Central memory CD8-positive, alpha-beta T cell (primary cell): ENCODE measurements at places on chromosomes 16 and 17.

- no peak for DNase-seq
Measured at GRCh38 chr17:78645421-78646295, 68.5 kb upstream of the DNAH17 start.

DNA sequence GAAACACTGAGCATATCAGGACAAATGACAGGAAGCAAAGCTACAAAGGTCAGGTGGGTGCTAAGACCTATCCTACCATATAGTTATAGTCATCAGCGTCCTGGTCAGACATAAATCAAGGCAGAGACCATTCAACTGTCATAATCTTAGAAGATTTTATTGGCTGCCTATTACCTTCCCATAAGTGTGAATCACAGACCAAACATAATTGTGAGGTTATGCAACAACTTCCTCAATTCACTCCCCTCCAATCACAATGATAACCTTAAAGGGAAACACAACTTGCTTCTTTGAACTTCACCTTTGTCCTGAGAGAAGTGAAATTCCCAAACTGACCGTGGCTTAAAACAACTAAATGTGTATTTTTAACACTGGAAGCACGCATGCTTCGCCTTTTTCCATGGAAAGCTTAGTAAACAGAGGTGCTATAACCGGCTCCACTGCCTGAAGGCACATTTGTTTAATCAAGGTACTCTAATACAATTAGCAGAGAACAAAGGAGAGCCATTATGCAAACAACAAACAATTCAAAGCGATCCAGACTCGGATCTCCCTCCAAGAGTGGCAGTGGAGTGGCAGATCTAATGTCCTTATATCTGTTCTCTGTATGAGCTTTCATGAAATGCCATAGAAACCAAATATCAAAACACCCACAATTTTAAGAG is 84.9 kb downstream of the TMEM114 start:
- DNase-seq: no peak

GRCh38 chr17:17684906-17685774 is 3.9 kb downstream of the RAI1 start:
- no peak for DNase-seq

DNA sequence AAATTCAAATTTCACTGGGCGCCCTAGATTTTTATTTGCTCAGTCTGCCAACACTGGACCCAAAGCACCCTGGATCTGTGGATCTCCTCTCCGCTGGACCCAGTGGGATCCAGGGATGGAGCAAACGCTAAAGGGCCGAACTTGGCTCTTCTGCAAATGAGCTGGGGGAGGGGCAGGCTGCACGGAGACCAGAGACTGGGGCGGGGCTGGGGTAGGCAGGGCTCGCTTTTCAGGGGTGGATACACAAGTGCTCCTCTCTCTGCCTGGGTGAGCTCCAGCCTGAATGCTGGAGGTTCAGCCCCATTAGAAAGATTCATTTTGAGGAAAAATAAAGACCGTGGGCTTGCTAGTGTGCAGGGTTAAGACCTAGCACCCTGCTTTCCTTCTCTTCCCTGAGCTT is 8.9 kb downstream of the CBX4 start:
- no peak for DNase-seq

DNA sequence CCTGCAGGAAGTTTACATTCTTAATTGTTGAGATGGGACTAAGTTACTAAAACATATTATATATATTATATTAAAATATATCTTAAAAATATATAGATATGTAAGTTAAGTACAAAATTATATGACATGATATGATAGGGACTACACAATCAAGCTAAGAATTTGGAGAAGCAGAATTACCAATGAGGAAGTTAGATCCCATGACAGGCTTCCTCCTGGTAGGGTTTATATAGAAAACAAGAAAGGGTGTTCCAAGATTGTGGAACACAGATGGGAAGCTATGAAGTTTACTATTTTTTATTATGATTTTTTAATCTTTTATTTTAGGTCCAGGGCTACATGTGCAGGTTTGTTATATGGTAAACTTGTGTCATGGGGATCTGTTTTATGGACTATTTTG is 260.8 kb upstream of the ZFHX3 start:
- DNase-seq: no peak

GRCh38 chr17:45081047-45081703 is 20.1 kb downstream of the NMT1 start:
- no peak for DNase-seq

GRCh38 chr16:58038219-58038641 is 12.7 kb downstream of the MMP15 start:
- no peak for DNase-seq

DNA sequence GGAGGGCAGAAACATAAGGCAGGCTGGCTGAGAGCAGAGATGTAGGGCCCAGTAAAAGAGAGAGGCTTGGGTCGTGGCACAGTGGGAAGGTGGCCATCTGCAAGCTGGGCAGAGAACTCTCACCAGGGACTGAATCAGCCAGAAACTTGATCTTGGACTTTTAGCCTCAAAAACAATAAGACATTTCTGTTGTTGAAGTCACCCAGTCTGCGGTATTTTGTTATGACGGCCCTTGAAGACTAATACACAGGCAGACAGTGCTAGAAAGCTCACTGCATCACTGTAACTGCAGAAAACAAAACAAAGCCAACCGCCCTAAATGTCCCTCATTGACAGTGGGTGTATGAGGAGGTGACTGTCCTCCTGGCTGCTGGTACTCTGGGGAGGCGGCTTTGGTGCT is 3.9 kb upstream of the JPH3 start:
- no peak for DNase-seq

DNA sequence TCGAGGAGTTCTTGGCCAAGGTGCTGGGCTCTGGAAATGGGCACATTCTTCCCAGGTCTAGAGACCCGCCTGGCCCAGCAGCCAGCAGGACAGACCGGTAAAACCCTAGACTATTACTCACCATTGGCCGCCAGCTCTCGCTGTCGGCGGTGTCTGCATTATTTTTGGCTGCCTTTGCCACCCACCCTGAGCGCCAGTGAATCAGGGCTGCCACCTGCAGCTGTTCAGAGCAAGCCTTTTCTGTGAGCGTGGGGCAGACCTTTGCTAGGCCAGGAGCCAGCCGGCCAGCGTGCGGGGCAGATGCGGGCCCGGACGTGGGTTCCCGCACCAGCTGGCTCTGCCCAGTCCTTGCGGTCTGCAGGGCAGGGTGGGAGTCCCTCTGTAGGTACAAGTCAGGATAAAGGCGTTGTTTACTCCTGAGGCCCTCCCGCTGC is 15.8 kb upstream of the CLEC18A start:
- DNase-seq: no peak

DNA sequence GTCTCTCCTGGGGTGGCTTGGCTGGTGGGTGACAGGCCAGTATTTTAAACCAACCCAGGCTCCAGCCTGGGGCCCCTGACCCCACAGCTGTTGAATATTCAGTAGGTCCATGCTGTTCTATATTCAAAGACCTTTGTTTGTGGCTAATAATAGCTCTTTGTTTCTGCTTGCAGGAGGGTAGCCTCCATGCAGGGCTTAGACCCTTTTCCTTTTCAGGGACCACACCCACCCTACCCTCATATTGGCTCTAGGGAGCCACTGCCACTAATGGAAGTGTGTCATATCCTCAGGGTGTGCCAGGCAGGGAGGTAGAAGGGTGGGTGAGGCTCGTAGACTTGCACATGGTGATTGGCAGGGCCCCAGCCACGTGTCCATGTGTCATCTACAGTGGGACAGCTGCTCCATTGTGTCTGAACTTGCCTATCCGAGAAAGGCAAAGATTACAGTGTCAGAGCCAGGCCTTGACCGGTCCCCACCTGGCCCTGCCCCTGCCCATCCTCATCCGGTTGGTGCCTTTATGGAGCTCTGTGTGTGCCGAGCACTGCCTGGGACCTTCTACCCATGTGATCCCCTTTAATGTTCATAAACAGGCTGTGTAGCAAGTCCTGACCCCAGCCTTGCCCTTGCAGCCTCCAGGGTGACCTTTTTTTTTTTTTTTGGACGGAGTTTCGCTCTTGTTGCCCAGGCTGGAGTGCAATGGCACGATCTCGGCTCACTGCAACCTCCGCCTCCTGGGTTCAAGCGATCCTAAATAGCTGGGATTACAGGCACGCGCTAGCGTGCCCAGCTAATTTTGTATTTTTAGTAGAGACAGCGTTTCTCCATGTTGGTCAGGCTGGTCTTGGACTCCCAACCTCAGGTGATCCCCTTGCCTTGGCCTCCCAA is 22.1 kb downstream of the TMC7 start:
- DNase-seq: no peak

DNA sequence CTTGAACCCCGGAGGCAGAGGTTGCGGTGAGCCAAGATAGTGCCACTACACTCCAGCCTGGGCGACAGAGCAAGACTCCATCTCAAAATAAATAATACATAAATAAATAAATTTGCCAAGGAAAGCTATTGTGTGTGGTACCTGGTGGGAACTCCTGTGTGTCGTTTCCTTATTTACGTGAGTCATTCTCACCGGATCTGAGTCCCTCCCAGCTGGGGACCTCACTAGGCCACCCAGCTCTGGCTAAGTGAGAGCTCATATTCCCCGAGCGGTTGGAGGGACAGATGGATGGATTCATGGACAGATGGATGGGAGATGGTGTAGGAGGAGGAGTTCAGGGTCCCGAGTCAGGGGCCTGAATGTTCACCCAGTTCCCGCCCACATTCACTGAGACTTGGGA is 22.9 kb upstream of the C1QL1 start:
- no peak for DNase-seq

DNA sequence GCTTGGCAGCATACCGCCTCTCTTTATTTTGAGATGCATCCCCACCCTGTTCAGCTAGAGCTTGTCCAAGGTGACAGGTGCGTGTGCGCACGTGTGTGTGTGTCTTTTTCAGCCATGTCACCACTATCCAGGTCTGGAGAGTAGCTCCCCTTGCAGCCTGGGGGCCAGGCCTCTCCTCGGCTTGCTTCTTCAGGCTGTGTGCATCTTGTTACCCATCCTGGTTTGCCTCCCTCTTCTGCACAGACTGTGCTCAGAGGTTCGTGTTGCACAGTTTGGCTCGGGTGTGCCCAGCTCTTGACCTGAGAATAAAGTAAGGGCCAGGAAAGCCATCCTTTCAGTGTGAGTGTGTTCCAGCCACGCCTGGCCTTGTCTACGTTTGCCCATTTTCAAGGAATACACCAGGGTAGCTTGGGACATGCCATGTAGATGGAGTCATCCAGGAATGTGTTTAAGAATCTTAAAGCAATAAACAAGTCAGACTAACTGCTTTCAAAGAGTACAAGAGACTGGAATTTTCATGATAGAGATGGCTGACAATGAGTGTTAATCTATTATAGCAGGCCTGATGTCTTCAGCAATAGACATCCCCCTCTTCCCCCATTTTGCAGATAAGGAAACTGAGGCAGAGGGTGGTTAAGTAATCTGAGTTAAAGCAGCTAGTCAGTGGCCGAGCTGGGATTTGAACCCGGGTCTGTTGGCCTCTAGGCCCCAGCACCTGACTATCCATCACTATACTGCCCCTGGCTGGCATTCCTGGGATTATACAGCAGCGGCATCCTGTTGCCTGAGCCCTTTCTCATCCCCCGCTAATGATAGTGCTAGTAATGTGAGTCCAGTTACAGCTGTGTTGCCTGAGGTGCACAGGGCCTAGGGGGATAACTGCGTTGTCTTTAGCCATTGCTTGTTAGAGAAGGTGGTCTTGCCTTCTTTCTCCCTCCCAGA is 77.9 kb downstream of the KSR1 start:
- DNase-seq: no peak

- no peak for DNase-seq
Measured at GRCh38 chr17:74176546-74177001, 26.9 kb upstream of the RPL38 start.

DNA sequence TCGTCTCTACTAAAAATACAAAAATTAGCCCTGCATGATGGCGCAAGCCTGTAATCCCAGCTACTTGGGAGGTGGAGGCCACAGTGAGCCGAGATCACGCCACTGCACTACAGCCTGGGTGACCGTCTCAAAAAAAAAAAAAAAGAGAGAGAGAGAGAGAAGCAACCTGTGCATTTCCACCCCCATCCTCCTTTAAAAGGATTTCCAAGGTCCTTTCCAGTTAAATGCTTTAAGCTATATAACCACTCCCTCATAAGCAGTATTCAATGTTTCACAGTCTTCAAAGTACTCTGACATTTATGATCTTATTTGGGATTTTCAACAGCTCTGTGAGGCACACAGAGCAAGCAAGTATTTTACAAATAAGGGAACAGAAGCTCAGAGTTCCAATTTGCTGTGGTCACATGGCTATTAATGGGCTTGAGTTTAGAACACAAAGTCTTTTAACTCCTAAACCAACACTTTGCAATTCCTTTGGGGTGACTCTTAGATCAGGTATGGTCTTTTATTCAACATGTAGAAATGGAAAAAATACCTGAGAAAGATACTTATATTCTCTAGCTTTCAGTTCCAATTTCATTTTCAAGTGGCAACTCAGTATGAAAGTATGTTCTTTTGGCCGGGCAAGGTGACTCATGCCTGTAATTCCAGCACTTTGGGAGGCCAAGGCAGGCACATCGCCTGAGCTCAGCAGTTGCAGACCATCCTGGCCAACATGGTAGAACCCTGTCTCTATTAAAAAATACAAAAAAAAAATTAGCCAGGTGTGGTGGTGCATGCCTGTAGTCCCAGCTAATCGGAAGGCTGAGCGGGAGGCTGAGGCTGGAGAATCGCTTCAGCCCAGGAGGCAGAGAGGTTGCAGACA is 31.3 kb downstream of the SPOP start:
- no peak for DNase-seq

- no peak for DNase-seq
Measured at GRCh38 chr17:14581186-14581830, 280.4 kb downstream of the HS3ST3B1 start.

- DNase-seq: no peak
Measured at GRCh38 chr17:30824002-30824355, 513 bp downstream of the CRLF3 start.

GRCh38 chr17:7436556-7437368 is 1.5 kb downstream of the TMEM102 start:
- peak; percentile 69 for DNase-seq

- no peak for DNase-seq
Measured at GRCh38 chr17:4679658-4680057, 24.3 kb downstream of the PELP1 start.

- DNase-seq: no peak
Measured at GRCh38 chr17:79126139-79126538, 51.5 kb downstream of the ENGASE start.

GRCh38 chr17:79970576-79971068 is 65.0 kb downstream of the TBC1D16 start:
- DNase-seq: no peak

GRCh38 chr17:5888811-5889210 is 181.4 kb upstream of the WSCD1 start:
- no peak for DNase-seq

DNA sequence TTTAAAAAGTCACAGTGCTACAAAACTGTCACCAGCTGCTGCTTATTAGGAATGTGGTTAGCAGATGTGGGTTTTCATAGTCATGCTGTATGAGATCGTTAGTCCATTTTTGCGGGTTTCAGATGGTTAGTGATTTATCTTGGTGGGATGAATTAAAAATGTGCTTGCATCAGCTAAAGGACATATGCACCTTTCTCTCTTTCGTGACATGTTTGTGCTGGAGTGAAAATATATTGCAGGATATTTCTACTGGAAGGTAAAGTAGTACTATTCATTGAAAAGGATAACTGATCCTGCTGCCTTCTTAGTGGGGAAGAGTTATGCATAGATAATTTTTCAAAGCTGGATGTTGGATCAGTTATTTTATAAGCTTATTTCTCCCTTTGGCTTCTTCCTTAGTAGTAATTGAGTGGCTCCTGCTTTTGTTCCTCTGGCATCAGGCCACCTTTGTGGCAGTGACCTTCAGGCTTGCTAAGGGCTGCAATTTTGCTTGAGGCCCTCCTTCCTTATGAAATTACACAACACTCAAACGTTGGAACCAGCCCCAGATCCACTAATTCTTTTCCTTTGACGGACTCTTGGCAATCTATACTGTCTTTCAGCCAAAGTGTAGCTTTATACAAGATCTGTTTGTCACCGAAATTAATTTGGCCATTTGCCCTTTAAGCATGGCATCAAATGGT is 7.5 kb upstream of the SNTB2 start:
- DNase-seq: no peak
